ENCODE measurements at places on chromosomes 16 and 17.

- DNase-seq = no peak
Observed at GRCh38 chr17:12789075-12789480, 220 bp upstream of the ARHGAP44 start.

DNA sequence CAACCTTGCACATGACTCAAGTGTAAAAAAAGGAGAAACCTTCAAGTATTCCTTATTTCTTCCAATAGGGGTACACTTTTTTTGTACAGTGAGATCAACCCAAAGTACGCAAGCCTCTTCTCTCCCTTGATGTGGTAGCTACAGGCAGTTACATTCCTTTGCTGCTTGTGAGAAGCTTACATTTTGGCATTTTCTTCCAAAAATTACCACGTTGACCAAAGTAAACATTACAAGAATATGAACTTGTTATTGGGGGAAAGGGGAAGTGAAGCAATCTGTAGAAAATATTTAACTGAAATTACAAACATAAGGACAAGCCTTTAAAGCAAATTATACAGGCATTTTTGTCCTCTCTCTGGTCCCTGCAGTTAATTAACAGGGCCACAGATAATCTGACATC lies 97.0 kb upstream of the TOB1 start:
- DNase-seq = no peak

DNA sequence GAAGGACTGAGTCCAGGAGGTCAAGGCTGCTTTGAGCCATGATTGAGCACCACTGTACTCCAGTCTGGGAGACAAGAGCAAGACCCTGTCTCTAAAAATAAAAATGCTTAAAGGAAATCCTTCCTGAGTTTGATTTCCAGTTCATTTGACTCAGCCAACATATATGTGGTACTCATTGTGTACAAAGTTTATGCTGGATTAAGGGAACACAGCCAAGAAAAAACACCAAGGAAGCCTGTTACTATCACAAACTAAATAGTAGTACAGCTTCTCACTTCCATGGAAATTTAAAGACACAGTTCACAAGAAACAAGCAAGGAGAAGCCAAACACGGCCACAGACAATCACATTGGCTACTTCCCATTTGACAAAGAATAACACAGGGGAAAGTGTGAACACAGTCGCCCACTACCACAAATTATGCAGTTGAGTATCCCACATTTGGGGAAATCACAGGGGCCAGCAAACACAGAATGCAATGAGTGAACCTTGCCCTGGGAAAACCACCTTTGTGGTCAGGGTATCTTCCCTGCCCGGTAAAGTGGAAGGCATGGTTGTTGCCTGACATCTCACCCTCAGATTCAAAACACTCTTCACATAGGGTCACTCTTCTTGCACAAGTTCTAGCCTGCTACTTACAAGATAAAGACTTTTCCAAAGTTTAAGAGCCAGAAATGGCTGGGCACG lies 14.5 kb downstream of the TEX14 start:
- DNase-seq = no peak

- no peak for DNase-seq
Observed at GRCh38 chr17:55663400-55663799, 59.3 kb downstream of the TMEM100 start.

GRCh38 chr17:47299239-47299910 lies 24.4 kb upstream of the EFCAB13 start:
- no peak for DNase-seq
